ENCODE measurements at places on chromosomes 3 and 15.

- DNase-seq: no peak
Measured at GRCh38 chr15:82551646-82552247, 11.5 kb upstream of the RPS17 start.

GRCh38 chr3:37492977-37493471, 318.6 kb upstream of the LRRFIP2 start:
- DNase-seq: no peak

GRCh38 chr15:78320183-78320582, 20.0 kb upstream of the CRABP1 start:
- no peak for DNase-seq

- DNase-seq: no peak
Measured at GRCh38 chr3:78507196-78507984, 1260.4 kb downstream of the ROBO1 start.

GRCh38 chr15:70140543-70141375, 43.0 kb upstream of the TLE3 start:
- DNase-seq: no peak

- no peak for DNase-seq
Measured at GRCh38 chr15:56948764-56949101, 30.3 kb downstream of the TCF12 start.

GRCh38 chr15:63968122-63968524, 78.2 kb downstream of the DAPK2 start:
- DNase-seq: no peak

DNA sequence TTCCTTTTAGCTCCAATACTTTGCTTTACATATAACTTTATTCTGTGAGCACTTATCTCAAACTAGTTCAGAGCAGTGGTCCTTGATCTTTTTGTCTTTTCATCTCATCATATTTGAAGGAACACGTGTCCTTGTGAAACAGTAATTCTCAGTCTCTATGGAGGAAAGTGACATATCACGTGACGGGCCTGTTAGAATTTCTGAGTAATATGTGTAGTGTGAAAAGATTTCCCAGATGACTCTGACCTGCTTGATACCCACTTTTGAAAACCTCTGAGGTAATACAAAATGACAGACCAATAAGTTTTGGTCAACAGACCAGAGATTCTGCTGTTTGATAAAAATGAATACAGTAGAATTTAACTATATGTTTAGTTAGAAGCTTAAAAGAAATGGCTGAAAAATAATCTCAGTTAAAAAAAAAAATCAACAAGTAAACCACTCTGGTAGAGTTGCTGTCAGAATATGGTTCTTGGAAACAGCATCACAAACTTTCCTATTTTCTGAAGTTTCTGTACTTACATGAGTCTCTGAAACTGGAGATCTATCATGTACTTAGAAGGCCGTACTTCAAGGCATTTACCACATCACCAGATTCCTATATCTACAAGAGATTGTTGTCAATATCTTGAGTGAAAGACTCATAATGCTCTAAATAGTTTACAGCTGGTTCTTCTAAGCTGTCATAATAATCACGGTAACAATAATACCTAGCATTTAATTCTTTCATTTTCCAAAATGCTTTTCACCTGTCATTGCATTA, 590.2 kb upstream of the TBL1XR1 start:
- DNase-seq: no peak

DNA sequence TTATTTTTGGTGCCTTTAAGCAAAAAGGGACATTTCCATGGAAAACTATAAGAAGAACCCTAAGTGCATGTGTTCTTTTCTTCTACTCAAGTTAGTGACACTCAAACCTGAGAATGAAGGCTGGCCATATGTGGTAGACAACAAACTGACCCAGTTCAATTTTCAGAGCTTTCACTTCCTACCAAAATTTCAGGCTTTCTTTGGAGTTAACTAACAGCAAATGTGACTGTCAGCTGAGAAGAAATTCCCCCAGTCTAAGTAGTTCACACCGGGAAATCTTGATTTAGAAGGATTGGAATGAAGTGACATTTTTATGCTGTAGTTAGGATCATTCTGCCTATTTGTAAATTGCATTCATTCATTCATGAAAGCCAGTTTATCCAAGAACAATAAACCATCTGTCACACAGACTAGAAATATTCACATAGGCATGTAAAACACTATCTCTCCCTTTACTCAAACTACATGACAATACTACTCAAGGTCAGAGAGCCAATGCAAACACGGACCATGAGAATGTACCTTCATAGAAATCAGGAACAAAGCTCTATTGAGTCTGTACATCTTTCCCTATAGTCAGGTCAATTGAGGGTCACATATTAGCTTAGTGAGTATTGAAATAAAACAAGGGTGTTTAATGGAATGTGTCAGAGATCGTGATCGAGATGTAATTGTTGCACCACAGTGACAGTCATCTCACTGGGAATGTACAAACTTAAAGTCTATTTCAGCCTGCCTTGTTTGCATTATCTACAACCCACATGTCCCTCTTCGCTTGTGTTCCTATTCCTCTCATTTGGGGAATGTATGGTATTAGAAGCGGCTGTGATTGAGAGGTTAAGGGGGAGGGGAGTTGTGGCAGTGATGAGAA, 113.8 kb upstream of the TGFBR2 start:
- no peak for DNase-seq

Measured in activated gamma-delta T cell (primary cell).